ENCODE measurements at places on chromosomes 4 and X.

- no peak for DNase-seq
These were observed 29.1 kb downstream of the ARHGEF9 start for GRCh38 chrX:63755892-63756291.

DNA sequence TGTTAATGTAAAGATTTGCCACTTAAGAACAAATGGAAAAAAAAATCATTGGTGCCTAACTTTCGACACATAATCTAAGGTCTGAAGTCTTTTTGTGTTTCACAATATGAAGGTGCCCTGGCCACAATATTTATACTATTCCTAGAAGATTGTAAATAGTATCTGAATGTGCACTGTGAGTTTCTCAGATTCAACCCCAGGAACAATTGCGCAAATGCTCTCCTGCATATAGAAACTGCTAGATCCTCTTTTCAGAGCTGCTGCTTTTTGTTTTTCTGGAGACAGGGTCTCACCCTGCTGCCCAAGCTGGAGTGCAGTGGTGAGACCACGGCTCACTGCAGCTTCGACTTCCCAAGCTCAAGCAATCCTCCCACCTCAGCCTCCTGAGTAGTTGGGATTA is 480.1 kb upstream of the FTHL17 start:
- DNase-seq, result no peak

DNA sequence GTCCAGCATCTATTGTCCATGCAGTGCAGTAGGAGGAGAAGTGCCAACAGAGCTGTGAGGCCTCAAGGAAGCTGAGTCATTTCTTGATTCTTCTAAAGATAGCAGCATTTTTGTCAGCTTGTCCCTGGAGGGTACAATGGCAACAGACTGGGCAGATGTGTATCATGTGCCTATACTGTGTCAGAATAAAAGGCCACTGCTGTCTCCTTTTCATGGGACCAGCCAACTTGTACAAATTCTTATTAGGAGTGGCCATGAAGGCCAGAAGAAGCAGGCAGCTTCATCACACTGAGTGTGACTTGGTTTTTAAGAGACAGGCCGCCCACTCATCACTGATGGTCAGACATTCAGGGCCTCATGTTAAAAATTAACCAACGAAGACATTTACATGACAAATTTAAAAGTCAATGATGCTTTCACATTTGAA is 185.0 kb upstream of the FAM241A start:
- no peak for DNase-seq

DNA sequence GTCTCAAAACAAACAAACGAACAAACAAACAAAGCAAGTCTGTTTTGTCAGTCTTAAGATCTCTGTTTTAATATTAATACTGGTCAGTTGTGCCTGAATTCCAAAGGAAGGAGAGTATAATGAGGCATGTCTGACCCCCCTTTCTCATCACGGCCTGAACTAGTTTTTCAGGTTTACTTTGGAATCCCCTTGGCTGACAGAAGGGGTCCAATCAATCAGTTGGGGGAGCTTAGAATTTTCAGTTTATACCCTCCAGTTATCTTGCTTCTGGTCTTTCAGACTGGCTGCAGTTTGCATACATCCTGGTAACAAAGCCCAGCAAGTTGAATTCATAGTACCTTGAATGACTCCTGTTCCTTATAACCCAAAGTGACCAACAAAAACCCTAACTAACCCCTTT is 41.1 kb downstream of the TBC1D9 start:
- no peak for DNase-seq

DNA sequence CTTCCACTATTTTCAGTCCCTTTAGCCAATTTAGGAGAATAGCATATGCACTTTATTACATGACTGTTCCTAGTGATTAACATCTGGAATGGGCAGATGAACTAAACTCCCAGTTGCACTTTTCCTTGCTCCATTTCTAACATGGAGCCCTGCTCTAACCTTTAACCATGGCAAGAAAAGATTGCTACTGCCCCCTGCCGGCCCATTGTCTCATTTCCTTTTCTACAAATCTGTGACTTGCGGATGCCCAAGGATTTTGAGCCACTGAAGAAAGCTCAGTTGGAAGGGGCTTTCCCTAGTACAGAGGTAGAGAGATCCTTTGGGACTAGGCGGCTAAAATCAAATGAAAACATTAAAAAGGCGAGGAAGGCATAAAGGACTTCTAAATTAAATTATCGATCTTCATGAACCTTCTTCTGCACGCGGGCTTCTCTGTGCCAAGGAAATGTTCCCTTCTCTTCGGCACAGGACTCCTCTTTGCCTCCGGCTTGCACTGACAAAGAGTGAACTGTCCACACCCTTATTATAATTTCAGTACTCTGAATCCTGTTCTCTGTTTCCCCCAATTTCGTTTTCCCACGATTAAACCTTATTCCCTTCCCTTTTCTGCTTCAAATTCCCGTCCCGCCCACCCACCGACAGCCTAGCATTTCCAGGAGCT is 577 bp upstream of the GLRA2 start:
- peak; percentile 4 for DNase-seq

- DNase-seq, result no peak
These were observed 156.0 kb downstream of the PCDH18 start for GRCh38 chr4:137376312-137376711.

- no peak for DNase-seq
These were observed 234.8 kb upstream of the HHIP start for GRCh38 chr4:144411119-144411518.

GRCh38 chrX:129461801-129462456 is 61.4 kb downstream of the SMARCA1 start:
- DNase-seq, result no peak

DNA sequence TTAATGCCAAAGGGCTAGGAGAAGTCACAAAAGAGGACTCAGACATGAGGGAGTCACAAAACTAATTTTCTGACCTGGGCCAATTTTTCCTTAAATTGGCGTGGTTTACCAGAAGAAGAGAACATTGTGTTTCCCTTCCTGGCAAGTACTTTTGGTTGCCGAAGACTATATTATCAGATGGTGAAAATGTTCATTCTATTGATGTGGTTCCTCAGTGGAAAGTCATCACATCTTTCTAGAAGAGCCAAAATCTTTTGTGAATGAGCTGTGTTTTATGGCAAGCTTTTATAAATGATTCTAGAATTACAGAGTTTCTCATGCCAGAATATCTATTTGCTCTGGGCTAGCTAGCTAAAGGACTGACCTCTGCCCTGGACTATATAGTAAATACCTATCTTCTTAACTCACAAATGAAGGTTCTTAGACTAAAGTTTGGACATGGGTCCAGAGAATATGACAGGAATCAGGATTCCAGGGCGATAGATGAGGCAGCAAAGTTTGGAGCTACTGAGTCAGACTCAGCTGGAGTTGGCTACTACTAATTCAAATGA is 288.9 kb downstream of the IL1RAPL2 start:
- DNase-seq, result no peak

GRCh38 chr4:72302981-72303704 is 265.9 kb downstream of the ADAMTS3 start:
- DNase-seq, result no peak

GRCh38 chrX:14344172-14344940 is 185.0 kb upstream of the GLRA2 start:
- no peak for DNase-seq

GRCh38 chrX:1012678-1013300 is 199.7 kb downstream of the CRLF2 start:
- DNase-seq, result no peak

DNA sequence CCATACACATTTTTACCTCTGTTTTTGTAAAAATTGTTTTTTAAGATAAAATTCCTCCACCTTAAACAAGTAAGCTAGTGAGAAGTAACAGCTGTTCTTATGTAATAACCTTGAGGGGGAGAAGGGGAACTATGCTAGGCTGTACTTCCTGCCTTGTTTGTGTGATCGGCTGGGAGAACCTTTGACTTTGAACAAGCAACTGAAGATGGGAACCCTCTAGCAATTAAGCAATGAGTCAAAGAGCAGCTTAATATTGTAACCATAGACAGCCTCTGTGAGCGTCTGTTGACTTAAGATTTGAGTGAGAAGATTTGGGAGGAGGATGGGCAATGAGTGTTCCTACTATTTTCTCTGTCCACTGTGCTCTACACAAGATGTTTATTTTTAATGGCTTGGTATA is 135.1 kb downstream of the SCLT1 start:
- no peak for DNase-seq

DNA sequence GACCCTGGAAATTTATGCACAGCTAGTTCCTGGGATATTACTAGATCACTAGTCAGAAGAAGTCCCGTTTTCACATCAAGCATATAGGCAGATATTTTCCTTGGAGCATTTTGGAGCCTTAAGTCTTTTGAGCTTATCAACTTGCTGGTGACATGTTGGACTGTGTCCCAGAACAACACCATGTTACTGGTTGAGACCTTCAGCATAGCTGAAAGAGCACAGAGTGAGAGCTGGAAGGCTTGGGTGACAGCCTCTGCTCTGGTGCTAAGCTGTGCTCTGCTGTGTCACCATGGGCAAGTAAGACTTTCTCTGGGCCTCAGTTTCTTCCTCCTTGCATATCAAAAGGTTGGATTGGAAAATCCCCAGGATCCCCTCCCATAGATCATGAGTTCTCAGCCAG is 116.6 kb upstream of the FRMPD4 start:
- DNase-seq, result no peak

DNA sequence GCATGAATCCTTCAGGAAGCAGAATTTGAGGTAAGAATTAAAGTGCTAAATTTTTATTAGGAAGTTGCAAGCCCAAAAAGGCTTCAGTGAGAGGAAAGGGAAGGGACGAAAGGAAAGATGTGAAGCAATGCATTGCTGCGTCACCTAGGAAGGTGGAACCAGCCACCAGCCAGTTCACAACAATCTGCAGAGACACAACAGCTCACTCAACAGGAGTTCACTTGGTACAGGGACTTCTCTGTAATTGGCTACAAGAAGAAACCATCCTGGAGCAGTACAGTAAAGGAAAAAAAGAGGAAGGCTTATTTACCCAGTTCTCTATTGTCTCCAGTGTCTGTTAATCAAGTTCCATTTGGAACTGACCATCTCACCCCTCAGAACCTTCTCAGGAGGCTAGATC is 157.6 kb downstream of the HNRNPD start:
- DNase-seq, result no peak

GRCh38 chr4:2338754-2339457 is 77.0 kb upstream of the MXD4 start:
- DNase-seq, result no peak

GRCh38 chr4:55758570-55758969 is 61.0 kb upstream of the EXOC1L start:
- DNase-seq, result no peak

GRCh38 chr4:61231421-61231820 is 31.3 kb downstream of the ADGRL3 start:
- no peak for DNase-seq

DNA sequence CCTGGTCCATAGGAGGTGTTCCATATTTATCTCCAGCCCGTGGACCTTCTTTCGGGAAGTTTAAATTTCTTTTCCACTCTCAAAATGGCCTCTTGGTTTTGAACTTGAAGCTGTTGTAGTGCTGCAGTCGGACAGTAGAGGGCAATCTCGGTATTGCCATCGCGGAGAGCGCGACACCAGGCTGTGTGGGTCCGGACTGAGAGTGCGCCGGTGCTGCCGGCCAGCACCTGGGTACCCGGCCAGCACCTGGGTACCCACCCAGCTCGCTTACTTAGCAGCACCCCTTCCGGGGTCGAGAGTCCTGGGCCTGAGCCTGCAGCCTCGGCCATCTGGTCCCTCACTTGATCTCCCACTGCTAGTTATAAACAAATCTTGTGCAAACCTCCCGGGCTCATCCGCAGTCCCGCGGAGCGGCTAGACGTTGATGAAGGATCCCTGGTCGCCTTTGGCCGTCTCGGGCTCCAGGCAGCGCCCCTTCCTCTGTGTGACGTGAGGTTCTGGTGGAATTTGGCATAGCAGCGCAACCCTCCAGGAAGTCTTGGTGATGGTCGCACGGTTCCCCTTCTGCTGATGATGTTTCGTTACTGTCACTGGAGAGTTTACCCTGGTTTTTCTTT is 18.0 kb downstream of the FAM9A start:
- DNase-seq, result no peak

GRCh38 chr4:128335541-128335940 is 47.9 kb upstream of the PGRMC2 start:
- DNase-seq, result no peak

DNA sequence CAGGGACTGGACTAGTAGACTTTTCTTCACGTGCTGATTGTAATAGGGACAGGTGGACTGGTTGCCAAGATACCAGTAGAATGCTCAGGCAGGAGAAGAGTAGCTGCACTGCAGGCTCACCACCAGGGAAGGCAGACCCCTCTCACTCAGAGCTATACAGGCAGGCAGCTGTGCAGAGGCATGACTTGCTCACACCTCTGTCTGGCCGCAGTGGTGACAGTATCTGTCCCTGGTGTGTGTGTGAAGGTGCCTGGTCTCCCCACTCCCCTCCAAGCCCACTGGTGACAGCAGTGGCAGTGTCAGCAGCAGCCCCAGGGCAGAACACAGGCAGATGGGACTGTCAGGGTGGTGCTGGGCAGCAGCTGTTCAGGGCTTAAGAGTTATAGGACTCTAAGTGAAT is 140.7 kb downstream of the RPS6KA6 start:
- DNase-seq, result no peak

DNA sequence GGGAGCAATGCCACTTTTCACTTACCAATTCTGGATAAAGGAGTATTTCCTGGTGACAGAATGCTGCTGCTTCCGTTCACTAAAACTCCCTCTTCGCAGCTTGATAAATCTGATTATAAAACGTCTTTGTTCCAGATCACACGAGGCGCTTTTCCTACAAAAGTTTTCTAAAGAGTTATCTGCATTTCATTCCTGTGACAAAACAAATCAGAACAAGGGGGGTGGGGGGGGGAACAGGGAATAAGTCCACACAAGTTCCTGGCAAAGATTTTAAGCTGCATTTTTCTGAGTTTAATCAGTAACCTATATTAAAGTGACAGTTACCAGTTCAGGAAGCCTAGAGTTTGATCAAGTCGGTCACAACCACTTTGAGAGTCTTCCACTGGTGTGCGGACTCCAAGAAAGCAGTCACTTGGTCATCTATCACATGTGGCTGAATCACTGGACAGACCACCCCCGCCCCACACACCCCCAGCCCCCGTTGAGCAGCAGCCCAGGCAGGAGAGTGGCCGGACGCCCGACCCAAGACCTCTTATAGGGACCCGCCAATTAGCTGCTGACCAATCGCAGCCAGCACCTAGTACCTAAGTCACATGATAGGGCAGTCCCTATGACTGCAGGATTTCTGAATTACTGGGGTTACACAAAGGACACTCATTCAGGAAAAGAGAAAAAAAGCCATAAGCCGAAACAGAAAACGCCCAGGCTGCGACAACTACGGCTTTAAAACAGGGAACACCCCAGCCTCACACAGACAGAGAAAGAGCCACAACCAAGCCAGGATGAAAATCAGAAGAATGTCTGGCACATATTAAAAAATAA is 569.3 kb upstream of the DIPK2B start:
- peak; percentile 68 for DNase-seq

- DNase-seq, result no peak
These were observed 596.3 kb upstream of the TENM3 start for GRCh38 chr4:181646864-181647263.

DNA sequence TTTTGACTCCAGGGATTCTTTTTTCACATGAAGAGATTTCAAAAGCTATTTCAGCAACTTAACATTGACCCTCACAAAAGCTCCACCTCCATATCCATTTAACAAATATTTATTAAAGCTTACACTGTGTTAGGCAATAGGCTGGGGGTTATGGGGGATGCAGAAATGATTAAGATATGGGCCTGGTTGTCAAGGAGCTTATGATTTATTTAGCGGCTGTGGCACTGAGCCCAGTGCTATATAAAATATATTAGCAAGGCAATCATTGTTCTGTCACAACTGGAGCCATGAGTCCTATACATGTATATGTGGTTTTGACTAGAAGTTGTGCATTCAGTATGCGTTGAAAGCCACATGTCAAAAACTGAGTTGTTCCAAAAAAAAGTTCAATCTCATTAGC is 131.1 kb downstream of the GPC3 start:
- no peak for DNase-seq

Data from BJ (cell line).